ENCODE measurements at places on chromosomes 12 and 14.

DNA sequence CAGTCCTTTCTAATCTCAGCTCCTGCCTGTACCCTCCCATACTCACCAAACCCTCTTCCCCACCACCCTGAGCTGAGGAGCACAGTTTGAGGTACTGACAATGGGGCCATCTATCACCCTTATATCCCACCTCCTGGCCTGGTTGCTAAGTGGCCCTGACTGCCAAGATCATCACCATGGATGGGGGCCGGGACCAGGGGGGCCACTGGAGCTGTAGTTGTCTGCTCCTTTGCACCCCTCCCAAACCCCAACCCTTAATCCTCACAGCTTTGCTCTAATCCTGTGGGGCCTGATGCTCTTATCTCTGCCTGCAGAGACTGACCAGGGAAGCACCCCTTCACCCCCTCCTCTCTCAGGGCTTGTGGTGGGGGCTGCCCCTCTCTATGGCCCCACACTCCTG is 395 bp upstream of the GNB3 start:
- no peak for DNase-seq

GRCh38 chr12:3262470-3262869 is 185.3 kb downstream of the TSPAN9 start:
- no peak for DNase-seq

DNA sequence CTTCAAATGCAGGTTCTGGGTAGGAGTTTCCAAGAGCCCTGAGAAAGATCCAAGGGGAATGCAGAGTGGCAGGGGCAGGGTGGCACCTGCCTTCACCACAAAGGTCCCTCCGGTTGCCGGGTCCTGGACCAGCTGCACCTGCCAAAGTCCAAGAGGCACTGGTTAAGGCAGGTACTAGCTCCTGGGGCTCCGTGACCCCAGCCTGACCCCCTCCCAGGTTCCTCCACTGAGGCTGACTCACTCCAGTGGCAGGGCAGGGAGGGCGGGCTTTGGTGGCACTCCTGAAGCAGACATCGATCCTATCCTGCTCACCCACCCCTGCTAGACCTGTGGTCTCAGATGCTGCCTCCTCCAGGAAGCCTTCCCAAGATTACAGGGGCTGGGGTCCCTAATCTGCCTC is 11.4 kb downstream of the RPS6KL1 start:
- no peak for DNase-seq

GRCh38 chr14:54524410-54524809 is 14.7 kb downstream of the CGRRF1 start:
- DNase-seq: no peak

GRCh38 chr12:12791756-12792369 is 6.4 kb downstream of the APOLD1 start:
- DNase-seq: no peak

DNA sequence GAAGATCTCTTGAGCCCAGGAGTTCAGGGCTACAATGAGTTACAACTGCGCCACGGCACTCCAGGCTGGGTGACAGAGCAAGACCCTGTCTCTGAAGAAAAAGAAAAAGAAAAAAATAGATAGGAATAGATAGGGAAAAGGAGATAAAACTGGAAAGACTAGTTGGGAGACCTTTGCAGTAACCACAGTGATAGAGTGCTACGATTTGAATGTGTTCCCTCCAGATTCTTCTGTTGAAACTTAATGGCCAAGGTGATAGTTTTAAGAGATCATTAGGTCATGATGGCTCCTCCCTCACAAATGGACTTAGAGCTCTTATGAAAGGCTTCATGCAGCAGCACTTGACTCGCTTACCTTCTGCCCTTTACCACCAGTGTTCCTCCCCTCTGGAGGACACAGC is 13.5 kb upstream of the ATF1 start:
- DNase-seq: no peak

DNA sequence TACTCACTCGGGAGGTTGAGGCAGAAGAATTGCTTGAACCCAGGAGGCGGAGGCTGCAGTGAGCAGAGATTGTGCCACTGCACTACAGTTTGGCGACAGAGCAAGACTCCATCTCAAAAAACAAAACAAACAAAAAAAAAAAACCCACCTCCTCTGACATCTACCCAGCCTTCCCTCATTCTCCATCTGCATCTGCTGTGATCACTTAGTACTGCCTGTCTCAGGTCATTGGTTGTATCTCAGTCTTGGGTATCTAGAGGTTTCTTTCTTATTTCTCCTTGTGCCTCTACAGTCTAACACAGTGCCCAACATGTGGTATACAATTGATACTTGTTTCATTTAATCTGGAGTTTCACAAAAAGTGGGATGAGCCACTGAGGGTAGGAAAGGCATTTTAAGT is 5.3 kb downstream of the LTBP2 start:
- no peak for DNase-seq

DNA sequence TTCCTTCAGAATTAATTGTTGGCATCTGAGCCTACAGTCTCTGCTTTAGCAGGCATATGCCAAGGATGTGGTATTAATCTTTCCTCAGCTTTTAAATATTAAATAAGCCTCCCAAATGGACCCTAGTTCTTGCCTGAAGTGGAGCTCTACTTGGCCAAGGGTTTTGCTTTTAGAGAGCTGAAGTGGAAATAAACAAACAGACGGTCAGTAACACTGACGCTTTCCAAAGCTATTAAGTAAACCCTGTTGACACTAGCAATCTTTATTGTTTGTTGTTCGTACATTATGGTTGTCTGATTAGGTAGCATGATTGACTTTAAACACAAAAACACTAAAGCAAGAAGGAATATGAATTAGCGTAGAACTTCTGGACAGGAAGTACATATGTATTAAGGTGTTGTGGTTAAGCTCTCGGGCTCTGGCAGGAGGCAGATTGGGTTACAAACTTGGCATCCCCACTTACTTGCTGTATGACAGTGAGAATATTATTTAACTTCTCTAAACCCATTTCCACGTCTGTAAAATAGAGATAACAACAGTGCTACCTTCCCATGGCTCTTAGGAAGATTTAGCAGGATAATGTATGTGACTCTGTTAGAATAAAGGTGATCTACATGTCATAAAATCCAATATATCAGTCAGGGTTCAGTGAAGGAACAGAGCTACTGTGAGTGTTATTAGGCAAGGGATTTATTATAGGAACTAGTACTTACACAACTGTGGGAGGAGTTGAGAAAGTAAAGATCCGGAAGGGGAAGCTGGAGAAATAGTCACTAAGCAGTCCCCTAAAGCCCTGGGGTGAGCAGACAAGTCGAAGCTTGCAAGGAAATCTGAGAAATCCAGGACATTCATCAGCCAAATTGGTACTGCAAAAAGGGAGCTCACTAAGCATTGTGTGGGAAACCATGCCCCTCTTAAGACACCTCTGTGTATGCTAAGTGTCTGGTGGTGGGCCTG is 92.2 kb upstream of the ATF7IP start:
- DNase-seq: no peak

- DNase-seq: no peak
Measured at GRCh38 chr14:68619790-68620574, 172.9 kb downstream of the ZFP36L1 start.

- no peak for DNase-seq
Measured at GRCh38 chr14:94022532-94023411, 3.4 kb upstream of the OTUB2 start.

GRCh38 chr14:79253576-79253975 is 957.7 kb downstream of the DIO2 start:
- no peak for DNase-seq

DNA sequence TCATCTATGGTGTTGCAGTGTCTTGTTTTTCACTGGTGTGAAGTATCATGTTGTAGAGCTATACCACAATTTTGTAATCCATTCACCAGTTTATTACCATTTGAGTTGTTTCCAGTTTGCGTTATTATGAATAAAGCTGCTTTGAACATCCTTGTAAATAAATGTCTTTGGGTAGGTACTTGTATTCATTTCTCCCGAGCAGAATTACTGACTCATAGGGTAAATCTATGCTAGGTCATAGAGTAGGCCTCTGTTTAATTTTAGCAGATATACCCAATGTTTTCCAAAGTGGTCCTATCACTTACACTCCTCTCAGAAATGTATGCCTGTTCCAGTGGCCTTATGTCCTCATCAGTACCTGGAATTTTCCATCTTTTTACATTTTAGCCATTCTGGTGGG is 6.6 kb upstream of the GOLGA5 start:
- no peak for DNase-seq

- no peak for DNase-seq
Measured at GRCh38 chr12:112939761-112940381, 1.6 kb downstream of the OAS3 start.

- no peak for DNase-seq
Measured at GRCh38 chr14:101223127-101223526, 319.6 kb upstream of the RTL1 start.

GRCh38 chr14:61476754-61477410 is 155.5 kb downstream of the PRKCH start:
- no peak for DNase-seq

GRCh38 chr12:69901221-69901905 is 76.3 kb downstream of the MYRFL start:
- DNase-seq: no peak

DNA sequence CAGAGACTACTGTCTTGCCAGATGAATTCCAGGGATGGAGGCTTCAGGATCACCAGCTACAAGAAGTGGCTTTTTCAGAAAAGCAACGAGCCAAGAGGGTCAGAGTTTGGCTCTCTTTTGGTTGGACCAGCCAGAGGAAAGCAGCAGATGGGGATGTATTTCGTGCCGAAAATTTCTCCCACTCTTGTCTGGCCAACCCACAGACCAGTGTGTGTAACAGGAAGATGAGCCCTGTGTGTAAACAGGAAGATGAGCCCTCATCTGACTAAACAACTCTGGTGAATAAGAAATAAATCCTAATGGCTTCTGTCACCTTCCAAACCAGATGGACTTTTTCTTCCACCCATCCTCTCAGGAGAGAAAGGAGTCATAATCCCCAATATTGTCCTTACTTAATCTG is 13.1 kb downstream of the GPR68 start:
- no peak for DNase-seq

GRCh38 chr14:64337888-64338615 is 43.9 kb upstream of the ESR2 start:
- peak; percentile 91 for DNase-seq

- no peak for DNase-seq
Measured at GRCh38 chr12:130764475-130765185, 48.5 kb upstream of the RIMBP2 start.

- DNase-seq: no peak
Measured at GRCh38 chr12:123013185-123014095, 33.0 kb downstream of the ARL6IP4 start.

DNA sequence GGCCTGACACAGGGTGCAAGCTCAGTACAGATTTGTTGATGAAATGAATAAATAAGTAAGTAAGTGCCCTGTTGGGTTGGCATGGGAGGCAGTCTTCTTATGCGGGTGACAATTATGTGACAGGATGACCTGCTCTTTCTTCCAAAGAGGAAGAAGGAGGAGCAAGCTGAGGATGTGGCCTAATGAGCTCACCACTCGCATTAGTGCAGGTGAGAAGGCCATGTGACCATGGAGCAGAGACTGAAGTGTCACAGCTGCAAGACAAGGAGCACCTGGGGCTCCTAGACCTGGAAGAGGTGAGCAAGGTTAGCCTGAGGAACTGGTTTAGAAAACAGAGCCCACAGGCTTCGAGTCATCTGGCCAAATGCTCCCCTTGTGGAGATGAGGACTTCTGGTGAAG is 34.9 kb downstream of the LRTM2 start:
- DNase-seq: no peak

DNA sequence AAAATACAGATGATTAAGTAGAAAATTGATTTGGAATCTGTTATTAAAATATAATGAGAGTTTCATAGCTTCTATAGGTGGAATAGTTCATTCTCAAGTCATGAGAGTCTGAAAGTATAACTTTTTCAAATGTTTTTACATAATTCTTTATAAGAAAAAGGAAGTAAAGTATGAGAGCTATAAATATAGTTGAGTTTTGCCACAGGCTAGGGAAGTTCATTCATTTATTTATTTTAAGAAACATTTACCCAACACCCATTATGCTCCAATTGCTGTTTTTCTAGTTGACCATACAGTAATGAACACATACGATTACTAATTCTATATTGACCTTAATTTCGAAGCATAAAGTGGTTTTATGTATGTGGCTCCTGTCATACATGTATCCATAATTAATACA is 24.8 kb downstream of the LRRIQ1 start:
- no peak for DNase-seq

- DNase-seq: no peak
Measured at GRCh38 chr14:42192738-42193653, 586.3 kb downstream of the LRFN5 start.

DNA sequence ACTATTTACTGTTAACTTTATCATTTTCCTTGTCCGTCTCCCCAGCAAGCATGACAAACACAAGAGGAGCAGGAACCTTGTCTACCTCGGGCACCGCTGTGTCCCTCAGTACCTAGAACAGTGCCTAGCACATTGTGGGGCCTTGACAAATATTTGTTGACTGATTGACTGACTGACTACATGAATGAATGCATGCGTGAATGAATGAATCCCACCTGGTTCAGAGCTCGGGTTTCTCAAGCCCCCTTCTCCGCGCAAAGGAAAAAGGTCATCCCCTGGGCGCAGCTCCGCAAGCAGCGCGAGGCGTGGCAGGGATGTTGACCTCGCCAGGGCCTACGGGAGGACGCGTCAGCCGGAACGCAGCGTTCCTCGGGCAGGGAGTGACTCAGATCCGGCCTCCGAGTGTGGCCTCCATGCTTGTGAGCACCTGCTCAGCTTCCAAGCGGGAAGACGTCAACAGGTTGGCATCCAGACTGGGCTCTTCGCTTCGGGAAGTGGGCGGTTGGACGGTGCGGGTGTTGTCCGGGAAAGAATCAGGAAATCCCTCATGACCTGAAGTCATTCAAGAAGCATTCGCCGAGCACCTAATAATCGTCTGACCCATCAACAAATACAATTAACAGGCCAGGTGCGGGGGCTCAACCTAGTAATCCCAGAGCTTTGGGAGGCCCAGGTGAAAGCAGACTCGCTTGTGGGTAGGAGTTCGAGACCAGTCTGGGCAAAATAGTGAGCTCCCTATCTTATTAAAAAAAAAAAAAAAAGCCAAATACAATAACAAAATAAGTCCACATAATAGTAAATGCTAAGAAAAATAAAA is 13.9 kb upstream of the UBC start:
- no peak for DNase-seq

DNA sequence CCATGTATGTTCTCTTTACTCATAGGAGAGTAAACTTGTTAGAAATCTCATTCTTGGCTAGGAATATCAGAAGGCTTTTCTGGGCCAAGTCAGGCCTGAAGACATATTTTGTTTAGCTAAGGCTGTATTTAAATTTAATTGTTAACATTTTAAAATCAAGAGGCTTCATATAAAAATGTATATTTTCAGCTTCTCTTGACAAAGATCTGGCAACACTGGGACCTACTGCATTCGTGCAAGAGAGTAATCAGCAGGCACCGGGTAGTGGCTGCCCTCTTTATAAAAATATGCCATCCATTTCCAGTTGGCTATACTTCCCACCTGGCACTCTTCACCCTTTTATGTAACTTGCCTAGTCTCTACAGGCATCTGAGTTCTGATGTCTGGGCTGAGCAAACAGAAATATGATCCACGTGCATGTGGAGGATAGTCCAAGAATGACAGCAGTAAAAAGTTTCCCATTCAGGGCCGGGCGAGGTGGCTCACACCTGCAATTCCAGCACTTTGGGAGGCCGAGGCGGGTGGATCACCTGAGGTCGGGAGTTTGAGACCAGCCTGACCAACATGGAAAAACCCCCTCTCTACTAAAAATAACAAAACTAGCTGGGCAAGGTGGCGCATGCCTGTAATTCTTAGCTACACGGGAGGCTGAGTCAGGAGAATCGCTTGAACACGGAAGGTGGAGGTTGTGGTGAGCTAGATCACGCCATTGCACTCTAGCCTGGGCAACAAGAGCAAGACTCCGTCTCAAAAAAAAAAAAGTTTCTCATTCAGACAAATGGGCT is 2.0 kb upstream of the SOS2 start:
- peak; percentile 28 for DNase-seq

Measured in NCI-H526 treated with DMSO at 0.1 percent for 48 hours (cell line).